ENCODE measurements at places on chromosomes 3 and 15. TPM values are rescaled to one million over a fixed set of nuclear protein-coding genes. Genes with fewer than 3 reads are reported as not detected.

DNA sequence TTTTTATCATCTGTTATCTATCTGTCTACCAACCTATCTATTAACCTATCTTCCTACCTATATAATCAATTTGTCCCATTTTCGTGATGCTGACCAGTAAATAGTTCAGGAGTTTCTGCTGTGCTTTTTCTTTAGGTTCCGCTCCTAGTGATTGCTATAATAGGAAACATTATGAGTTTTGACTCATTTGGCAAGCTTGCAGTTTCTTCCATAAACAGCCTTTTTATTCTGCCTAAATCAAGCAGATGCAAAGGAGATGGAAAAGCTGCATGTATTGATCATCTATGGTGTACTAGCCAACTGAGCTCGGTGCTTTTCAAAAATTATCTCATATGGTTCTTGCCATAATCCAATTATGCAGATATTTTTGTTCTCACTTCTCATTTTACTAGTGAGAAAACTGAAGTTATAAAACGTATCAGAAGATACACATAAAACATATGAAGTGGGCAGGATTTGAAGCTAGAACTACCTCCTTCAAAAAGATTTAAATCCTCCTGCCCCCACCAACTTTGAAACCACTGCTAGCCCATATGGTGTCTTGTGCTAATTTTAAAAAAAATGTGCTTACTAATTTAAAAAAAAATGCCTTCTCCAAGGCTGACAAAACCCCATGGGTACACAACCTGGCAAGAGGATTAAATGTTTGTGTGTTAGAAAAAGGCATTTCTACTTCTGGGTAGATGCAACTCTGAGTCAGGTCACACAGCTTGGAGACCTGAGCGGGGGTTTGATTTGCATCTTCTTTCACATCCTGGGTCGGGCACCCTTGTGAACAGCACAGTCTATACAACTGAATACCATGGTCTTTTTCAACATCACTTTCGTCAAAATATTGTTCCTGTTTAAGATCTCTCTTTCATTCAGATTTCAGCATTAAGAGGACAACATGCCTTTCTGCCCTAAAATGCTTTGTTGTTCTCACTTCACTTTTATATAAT is 267.0 kb downstream of the CHL1 start:
- DNase-seq, result no peak

DNA sequence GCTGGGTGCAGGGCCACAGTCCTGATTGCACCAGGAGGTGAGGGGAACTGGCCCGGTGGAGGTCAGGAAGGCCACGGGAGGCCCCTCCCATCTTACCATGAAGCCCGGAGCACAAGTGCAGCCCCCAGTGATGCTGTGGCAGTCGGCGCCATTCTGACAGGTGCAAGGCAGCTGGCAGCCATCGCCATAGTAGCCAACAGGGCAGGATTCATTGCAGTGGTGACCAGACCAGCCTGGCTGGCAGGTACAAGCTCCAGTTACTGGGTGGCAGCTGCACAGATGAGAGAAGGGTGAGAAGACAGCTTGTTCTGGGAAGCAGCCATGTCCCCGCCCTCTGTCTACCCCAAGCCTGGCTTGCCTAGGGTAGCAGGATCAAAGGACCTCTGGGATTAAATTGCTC is 88.2 kb downstream of the RAB11A start:
- DNase-seq, result no peak

DNA sequence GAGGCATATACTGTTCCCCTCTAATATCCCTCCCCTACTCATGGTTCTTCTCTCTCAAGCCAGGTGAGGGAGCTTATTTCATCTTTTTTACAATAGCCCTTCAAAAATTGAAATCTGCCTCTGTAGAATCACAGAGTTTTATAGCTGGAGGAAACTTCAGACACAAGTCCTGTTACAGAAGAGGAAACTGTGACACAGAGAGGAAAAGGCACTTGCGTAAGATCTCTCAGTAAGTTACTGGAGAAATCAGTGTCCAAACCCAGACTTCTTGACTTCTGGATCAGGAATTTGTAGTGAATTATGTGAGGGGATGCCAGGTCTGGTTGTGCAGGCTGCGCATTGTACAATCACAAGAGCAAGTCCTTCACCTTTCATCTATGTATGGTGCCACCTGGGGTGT is 4.6 kb downstream of the FGD5 start:
- DNase-seq, result no peak

DNA sequence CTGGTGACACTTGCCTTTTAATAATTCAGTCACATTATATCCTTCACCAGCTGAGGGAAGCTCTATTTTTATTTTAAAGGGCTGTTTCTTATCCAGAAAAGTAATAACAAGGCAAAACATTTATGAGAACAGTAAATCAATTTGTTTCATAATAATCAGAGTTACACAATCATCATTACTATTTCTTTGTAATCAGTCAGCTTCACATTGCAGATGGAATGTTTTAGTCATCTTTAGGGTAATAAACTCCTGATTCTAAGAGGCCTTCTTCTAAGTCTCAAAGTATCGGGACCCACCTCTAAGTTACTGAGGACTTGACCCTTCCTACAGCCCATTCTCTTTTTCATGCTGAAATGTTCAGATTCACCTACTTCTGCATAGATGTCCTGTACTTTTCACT is 298.3 kb upstream of the TGFBR2 start:
- no peak for DNase-seq

- no peak for DNase-seq
Observed at GRCh38 chr15:43253431-43254403, 13.0 kb downstream of the TGM5 start.

KLHL24 gene
- polyA plus RNA-seq, result 56.6 TPM

HRG gene
- polyA plus RNA-seq, result 2.0 TPM

CCK gene
- polyA plus RNA-seq, result not detected

MITF gene
- polyA plus RNA-seq, result 40.7 TPM

TMEM212 gene
- 0.32 TPM for polyA plus RNA-seq

PPP1R14D gene
- polyA plus RNA-seq, result 0.62 TPM

WDR76 gene
- 20.4 TPM for polyA plus RNA-seq

PRTG gene
- polyA plus RNA-seq, result 15.8 TPM
